Renal cortex interstitium (tissue), 15 donors: ENCODE measurements at places on chromosomes 2 and 18.
A peak's percentile ranks its signal among the peaks of the same experiment; 100 is the strongest.

DNA sequence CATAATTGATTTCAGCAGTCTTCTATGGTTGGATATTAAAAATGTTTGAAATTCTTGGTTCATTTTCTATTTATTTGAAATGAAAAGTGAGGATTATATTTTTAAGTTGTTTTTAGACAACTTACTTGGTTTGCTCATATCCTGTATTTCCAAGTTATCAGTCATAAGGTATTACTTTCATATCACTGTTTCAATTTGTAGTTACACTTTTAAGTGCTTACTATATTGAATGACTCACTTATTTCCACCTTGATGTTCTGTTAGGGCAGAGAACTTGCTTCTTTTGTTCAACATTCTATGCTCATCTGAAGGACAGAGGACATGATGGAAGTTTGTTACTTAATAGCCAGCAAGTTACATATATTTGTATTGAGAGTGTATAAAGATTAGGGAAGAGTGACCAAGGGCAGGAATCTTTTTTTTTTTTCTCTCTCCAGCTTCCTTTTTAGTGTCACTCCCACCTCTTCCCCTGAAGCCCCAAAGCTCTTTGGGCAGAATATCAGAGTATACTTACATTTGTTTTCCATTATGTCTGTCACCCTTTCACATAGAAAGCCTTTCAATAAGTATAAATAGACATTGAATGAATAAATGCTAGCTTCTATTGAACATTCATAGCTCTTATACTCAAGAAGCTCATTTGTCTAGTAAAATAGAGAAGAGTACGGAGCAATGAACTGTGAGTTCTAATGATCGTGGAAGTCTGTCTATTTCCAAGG, 28.1 kb downstream of the PIK3C3 start:
- no peak for DNase-seq

GRCh38 chr2:241309684-241310117, 5.8 kb downstream of the HDLBP start:
- no peak for DNase-seq

DNA sequence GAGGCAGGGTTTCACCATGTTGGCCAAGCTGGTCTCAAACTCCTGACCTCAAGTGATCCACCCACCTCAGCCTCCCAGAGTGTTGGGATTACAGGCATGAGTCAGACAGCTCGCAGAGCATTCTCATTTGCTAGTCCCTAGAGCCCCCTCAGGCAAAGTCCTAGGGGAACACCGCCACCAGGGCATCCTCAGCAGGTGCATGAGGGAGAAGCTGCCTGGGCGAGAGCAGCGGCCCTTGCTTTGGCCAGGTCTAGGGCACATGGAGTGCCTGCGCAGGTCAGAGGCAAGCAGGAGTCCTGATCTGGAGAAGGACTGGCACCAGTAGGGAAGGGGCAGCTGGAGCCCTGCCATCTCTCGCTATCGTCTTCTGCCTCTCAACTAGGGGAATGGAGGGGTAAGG, 32.4 kb downstream of the NGEF start:
- DNase-seq = no peak

GRCh38 chr2:71944806-71945602, 202.7 kb downstream of the CYP26B1 start:
- no peak for DNase-seq

DNA sequence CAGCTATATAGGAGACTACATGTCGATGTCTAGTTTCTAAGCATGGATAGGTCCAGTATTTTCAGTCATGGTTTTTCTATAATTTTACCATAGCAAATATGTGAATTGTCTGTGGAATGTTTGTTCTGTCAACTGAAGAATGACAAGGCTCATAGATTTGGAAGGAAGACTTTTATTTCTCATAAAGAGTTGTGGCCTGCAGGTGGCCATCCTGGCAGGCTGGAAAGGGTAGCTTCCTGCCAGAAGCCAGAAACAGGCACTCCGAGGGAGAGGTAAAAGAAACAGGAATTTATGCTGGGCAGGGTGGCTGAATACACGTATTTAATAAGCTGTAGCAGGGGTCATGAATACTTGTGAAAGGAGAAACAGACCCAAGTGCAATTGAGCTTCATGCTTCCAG, 182.1 kb downstream of the PARD3B start:
- DNase-seq = no peak

GRCh38 chr2:64626963-64627760, 26.6 kb downstream of the SERTAD2 start:
- DNase-seq = no peak

GRCh38 chr2:215036314-215036713, 102.1 kb downstream of the ABCA12 start:
- no peak for DNase-seq

- DNase-seq = no peak
These were observed 677.0 kb downstream of the SUCLG1 start for GRCh38 chr2:83782122-83782521.

- DNase-seq = peak; percentile 22
These were observed 26.4 kb downstream of the ASXL2 start for GRCh38 chr2:25851740-25852503.

DNA sequence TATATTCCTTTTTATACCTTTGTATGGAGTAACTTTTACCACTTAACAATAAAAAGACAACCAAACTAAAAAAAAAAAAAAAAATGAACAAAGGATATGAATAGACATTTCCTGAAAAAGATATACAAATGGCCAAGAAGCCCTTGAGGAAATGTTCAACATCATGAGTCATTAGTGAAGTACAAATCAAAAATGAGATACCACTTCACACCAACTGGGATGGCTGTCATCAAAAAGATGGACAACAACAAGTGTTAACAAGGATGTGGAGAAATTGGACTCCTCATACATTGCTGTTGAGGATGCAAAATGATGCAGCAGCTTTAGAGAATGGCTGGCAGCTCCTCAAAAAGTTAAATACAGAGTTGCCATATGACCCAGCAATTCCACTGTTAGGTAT, 22.6 kb upstream of the SCYGR2 start:
- no peak for DNase-seq

- DNase-seq = no peak
These were observed 131.2 kb downstream of the WDSUB1 start for GRCh38 chr2:159155320-159155719.

DNA sequence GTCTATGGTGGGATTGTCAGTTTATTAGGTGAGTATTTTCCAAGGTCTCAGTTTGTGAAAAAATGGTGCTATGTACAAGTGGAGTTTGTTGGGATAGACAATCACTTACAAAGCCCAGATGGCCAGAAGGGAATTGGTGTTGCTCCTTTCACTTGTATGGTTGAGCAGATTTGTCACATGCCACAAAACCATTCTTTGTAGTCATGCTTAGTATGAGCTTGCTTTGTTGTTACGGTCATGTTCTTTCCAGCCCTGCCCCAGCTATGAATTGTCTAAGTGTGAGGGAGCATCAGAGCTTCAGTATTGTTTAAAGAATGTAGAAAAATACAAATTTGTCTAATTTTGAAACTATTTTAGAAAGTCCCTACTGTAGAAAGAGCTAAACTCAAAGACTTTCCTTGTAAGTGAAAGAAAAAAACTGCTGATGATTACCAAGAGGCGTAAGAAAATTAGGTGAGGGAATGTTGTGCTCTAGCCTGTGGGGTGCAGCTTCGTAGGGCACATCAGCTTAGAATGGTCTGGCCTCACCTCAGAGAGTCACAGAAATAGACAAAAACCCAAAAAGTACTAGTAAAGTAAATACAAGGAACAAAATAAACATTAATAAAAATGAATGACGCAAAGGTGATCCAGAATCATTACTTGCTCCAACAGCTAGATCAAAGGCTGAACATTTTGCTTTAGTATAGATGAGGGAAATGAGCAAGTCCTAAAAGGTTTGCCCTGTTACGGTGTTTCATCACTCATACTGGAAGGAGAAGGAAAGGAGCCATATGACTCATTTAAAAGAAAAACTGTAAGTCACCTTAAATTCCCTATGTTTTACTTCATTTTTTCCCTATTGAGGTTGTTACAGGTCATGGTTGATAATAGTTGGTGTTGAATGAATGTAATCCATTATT, 9.2 kb downstream of the TGIF1 start:
- DNase-seq = no peak

- no peak for DNase-seq
These were observed 274.0 kb upstream of the FIGN start for GRCh38 chr2:164009756-164010337.

DNA sequence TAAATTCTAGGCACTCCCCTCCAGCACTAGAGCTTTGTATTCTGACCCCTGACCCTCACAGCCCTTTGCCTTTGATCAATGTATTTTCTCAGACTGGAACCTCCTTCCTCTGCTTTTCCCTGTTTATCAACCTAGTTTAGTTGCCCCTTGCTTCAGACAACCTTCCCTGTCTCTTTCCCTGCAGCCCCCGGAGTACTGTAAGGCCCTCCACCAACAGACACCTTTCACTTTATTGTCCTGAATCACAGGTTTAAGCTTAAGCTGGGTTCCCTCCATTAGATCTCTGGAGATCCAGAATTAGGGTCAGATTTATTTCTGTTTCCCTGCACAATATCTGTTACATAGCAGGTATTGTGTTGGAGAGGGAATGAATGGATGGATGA, 140.2 kb downstream of the DDX1 start:
- no peak for DNase-seq

GRCh38 chr2:170895023-170895757, 33.9 kb upstream of the GORASP2 start:
- DNase-seq = no peak

DNA sequence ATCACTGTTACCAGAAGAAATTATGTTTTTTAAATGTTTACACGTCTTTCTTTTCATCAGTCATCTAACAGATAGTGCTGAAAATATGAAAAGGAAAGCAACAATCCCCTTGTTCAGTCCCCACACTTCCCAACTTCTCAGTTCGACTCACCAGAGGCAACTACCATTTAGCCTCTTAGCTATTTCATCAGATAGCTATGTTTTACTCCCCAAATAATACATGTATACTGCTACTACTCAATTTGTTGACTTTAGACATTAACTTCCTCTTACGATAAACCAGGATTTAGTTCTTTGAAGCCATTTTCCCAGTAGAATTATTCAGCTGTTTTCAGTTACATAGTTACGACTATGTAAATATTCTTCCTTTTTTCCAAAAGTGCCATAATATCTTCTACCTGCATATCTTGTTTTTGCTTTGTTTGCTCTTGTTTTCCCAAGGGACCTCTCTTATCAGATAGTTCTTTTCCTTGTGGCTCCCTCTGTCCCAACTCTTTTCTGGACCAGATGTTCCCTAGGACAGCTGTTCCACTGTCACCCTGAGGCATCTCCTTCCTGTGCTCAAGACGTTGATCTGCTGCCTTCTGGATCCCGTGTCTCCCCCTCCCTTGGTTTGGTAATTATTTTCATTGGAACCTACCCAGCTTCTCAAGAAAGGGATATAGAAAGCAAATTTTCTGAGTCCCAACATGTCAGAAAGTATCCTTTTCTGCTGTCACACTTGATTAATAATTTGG, 289.3 kb upstream of the TANK start:
- DNase-seq = peak; percentile 27

GRCh38 chr18:44128365-44128764, 552.3 kb upstream of the SETBP1 start:
- DNase-seq = no peak

DNA sequence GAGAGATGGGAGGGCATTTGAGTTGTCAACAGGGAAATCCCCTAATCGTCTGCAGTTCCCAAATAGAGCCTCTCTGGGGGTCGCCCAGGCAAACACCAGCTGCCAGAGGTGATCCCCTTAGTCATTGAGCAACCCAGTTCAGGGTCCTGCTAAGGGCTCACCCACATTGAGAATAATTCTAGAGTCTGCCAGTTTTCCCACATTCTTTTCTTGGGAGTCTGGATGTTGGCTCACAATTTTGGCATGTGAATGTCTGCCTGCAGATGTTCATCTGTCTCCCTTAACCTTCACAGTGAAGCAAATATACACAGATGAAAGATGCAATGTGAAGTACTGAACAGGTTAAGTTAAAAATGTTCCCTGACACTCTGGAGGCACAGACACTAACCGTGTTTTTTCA, 11.4 kb upstream of the SMIM21 start:
- no peak for DNase-seq

DNA sequence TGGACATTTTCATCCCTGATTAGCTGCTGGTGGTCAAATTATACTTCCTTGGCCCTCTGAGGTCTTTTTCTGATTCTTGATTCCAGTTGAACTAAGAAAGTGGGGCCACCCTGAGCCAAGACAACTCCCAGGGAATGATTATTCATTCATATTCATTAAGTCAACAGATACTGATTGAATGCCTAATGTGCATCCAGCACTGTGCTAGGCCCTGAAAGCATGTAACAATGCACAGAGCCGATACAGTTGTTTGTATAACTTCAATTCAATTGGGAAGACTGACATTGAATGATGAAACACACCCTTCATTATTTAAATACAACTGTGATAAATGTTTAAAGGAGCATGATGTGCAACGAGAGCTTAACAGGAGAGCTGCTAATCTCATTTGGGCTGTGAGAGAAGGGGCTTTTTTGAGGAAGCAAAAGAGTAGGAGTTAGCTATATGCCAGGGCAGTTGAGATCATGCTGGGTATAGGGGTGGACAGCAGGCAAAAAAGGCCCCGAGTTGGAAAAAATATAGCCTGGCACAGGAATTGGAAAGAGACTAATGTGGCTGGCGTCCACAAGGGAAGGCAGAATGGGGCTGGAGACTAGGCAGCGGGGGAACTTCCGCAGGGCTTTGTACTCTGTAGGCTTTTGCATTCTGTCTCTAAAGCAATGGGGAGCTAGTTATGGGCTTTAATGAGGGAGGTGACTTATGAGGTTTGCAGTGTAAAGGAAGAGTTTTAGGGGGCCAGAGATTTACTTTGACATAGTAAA, 57.2 kb upstream of the ACVR1 start:
- no peak for DNase-seq

- DNase-seq = no peak
These were observed 218.9 kb downstream of the BCL2 start for GRCh38 chr18:63100630-63101055.

GRCh38 chr2:132670496-132671150, 618 bp upstream of the LYPD1 start:
- no peak for DNase-seq

DNA sequence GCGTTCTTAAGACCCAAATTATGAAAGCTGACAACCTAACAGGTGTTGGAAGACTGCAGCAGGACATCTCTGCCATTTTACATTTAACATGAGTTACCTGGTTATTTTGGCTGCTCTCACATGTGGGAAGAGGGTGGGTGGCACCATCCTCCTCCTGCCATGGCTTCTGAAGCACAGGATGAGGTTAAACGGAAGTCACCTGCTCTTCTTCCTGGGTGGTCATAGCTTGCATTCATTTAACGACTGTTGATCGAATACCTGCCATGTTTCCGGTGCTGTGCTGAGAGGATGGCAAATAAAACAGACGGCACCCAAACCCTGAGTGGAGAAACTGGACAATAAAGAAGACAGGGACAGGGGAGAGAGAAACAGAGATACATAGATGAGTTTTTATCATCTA, 118.0 kb downstream of the RHBDD1 start:
- DNase-seq = no peak

DNA sequence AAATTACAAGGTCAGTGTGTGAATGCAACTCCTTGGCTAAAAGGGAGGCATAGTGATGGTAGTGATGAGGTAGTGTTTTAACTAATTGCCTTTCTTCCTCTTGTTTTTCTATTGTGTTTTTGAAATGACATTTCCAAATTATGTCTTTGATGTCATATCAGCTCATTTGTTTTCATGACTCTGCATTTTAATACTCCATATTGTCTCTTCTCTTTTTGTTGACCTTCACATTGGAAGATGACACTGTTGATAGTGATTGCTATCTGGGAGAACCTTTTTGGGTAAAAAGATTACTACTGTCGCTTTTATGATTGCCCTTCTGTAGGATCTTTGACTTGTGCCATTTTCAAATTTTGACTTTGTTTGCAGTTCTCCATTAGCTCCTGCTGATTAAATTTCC, 3.0 kb downstream of the GIGYF2 start:
- no peak for DNase-seq

- DNase-seq = no peak
These were observed 86.4 kb upstream of the FZD7 start for GRCh38 chr2:201947287-201947686.

- no peak for DNase-seq
These were observed 1.2 kb downstream of the ATG9A start for GRCh38 chr2:219228041-219228910.
